ENCODE measurements at places on chromosomes 16 and 17.
A peak's percentile ranks its signal among the peaks of the same experiment; 100 is the strongest.

DNA sequence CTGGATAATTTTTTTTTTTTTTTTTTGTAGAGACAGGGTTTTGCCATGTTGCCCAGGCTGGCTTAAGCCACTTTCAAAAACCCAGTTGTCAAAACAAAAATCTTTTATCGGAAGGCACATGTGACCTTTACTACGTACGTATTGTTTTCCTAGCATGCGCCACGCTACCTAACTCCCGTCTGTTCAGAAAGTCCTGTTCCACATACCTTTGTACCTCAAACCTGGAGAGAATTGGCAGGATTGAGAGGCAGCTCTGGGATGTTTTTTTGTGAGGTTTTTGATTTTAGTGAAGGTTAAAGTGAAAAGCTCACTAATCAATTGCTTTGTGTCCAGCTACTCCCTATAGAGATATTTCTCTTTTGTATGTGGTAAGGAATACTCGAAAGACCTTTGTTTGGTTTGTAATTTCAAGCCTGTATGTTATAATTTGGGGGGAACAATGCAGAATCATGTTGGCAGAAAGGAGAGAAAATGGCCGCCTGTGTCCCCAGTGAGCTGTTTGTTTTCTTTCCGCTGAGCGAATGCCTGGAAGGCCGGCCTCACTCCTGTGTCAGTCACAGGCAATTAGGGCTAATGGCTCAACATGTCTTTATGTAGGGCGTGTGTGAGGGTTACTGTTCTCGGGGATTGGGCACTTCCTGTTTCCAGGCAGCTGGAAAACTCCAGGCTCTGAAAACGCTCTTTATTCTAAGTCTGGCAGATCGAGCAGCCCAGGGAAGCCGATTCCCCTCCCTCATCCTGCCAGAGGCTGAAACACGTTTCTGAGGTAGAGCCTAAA, 60.8 kb upstream of the CLEC18A start:
- DNase-seq = peak; percentile 89

- DNase-seq = no peak
Measured at GRCh38 chr17:27352448-27353032, 58.6 kb downstream of the WSB1 start.

- no peak for DNase-seq
Measured at GRCh38 chr17:68927516-68927915, 27.7 kb downstream of the ABCA8 start.

- DNase-seq = peak; percentile 59
Measured at GRCh38 chr17:38591759-38592241, 14.0 kb downstream of the SRCIN1 start.

DNA sequence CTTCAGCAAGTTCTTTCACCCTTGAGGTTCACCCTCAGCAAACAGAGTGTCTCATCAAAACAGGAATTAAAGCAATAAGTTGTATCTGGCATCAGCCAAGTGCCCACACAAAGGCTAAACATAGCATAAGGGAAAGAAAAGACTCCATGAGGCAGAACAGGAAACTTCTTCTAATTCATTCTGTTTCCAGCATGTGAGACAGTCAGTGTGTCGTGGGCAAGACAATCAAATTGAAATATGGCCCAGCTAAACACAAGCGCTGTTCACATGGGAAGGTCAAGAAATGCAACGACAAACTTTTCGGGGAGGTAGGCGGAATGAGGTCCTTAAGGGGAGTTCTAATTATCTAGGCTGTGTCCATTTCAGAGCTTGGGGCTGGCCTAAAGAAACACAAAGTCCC, 393.4 kb downstream of the HAPSTR1 start:
- no peak for DNase-seq

DNA sequence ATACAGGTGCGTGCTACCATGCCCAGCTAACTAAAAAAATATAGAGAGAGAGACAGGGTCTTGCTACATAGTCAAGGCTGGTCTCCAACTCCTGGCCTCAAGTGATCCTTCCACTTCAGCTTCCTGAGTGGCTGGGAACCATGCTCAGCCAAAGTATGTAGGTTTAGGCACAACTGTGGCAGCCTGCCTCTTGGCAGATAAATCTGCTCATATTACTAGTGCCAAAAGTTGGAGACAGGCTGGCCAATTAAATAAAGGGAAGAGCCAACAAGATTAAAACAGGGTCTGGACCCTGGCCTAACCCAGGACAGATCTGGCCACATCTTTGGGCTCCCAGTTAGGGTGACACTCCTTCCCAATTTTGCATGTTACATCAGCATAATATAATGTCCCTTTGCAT, 151.7 kb downstream of the CBLN1 start:
- DNase-seq = no peak
